Body of pancreas (tissue), 4 donors: ENCODE measurements at places on chromosomes 4 and X.

GRCh38 chr4:80393246-80393969 lies 57.9 kb downstream of the CFAP299 start:
- DNase-seq: no peak

DNA sequence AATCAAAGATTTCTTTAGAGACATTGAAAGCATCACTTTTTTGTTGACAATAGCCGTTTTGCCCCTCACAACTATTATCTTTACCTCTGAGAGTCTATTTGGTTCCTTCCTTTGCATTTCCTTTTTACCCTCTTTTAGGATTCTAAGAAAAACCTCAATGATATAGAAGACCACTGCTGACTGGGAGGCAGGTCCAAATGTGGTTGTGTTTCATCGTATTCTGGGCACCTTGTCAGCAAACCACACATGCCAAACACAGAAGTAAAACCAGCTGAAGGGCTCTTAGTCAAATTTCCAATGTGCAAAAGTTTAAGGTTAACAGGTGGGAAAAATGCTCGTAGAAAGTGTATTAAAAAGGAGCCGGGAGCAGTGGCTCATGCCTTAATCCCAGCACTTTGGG lies 5.1 kb upstream of the PRMT9 start:
- no peak for DNase-seq

GRCh38 chr4:137768196-137768595 lies 235.9 kb upstream of the PCDH18 start:
- DNase-seq: no peak

DNA sequence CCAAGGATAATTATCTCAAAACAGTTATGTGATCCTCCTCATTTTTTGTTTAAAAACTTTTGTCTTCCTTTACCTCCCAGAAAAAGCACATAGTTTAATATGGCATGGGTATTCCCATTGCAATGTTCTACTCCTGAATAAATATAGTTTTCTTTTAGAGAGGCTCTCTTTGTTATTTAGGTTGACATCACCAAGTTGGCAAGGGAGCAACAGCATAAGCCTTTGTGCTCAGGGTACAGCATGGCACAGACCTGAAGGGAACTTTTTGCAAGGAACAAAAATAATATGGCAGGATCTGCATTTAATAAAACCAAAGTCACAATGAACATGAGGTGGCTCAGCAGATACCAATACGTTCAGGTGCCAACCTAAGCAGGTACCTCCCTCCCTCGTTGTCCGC lies 47.1 kb upstream of the NPY2R start:
- DNase-seq: no peak

- no peak for DNase-seq
Observed at GRCh38 chr4:108139089-108139488, 29.6 kb downstream of the LEF1 start.

- no peak for DNase-seq
Observed at GRCh38 chr4:102180046-102180445, 165.2 kb downstream of the SLC39A8 start.
